ENCODE measurements at places on chromosomes 5 and 9.

GRCh38 chr9:104871961-104872527 is 55.9 kb downstream of the ABCA1 start:
- DNase-seq = no peak

DNA sequence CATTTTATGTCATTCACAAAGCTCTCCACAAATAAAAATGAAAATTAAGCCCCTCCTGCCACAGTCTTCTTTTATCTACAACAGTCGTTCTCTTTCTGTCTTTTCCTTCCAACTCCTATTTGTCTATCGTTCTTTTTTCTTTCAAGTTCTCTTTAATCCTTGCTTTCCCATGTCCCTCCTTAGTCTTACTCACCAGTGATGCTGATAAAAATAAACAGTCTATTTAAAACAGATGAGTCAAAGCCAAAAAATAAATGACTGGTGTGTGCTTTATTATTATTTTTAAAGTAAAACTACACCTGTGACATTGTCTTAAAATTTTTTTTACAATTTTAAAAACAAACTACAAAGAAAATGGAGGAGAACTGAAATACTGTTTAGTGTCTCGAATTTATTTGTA is 137.1 kb upstream of the TMEM161B start:
- DNase-seq = no peak

DNA sequence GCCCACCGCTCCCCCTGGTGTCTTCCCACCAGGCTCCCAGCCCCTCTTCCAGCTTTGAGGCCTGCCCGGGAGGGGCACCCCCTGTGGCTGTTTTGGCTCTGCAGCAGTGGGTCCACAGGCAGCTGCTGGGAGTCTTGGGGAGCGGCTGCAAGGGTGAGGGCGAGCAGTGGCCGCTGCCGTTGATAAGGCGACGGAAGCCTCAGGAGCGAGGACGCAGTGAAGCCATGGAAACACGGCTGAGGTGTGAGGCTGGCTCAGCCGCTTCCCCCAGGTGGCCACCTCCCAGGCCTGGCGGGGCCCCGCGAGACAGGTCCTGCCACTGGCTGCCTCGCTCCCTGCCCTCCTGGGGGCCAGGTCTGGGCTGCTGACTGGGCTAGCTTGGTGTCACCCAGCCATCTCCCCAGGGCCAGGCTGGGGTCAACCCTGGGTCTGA is 41.5 kb downstream of the CXXC5 start:
- DNase-seq = no peak

- no peak for DNase-seq
These were observed 276.6 kb upstream of the VLDLR start for GRCh38 chr9:2345013-2345412.

DNA sequence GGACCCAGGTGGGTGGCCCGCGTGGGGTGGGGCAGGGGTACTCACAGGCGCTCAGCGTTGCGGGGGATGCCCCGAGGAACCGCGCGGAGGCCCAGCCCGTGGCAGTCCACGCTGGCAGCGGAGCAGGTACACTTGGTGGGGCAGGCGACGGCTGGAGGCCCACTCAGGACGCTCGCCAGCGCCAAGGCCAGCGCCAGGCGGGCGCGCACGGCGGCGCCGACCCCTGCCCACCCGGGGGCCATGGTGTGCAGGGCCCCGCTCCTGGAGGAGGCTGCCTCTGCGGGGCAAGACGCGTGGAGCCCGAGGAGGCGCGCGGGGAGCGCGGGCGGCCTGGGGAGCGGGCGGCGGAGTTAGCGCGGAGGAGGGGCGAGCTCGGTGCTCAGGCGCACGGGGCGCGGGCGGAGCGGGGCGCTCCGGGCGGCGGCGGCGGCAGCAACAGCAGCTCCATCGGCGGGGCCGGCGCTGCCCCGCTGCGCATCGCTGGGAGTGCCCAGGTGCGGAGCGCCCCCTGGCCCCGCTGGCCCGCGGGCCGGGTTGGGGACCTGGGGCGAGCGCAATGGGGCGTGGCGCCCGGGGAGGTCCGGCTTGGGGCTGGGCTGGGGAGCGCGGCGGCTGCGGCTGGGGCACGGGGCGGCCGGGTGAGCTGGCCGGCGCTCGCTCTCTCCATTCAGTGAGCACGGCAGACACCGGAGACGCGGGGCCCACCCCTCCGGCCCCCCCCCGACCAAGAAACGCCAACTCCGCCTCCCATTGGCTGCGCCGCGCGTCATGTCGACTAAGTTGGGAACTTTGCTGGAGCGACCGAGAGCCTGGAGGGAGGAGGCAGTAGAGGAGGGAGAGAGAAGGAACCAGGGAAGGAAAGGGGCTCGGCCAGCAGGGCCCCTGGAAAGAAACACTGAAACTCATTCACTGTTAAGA is at the start of gene SLIT3:
SLIT3 (minus strand) TSS at position 672 of the 918 bp plus-strand sequence; CDS start at position 242, 430 bp downstream.
- DNase-seq = no peak

DNA sequence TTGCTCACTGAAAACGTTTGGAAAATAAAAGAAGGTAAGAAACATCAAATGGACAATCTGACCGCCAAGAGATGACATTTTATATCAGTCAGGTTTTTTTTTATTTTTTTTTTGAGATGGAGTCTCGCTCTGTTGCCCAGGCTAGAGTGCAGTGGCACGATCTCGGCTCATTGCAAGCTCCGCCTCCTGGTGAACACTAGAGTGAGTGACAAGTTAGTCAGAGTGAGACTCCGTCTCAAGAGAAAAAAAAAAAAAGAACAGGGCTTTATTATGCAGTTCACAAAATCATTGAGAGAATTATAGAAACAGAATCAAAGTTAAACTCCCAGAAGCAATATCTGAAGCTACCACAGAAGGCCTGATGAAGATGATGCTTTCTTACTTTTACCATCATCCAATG is 70.1 kb downstream of the DTWD2 start:
- no peak for DNase-seq

DNA sequence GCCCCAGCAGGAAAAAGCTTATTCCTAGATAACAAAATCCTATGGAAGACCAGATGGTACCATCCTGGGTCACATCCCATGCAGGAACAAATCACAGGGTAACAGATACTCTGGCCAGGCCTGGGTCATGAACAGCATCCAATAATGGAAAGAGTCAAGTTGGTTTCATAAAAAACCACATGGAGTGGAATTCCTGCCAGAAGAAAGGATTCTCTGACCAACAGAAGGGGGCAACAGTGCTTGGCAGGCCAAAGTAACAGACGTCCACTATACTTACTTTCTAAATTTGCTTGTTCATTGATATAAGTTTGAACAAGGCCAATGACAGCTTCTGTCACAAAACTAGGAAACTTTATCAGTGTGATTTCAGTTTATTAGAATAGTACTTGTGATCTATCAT is 273.5 kb downstream of the ARRDC3 start:
- DNase-seq = no peak

- no peak for DNase-seq
These were observed 1.7 kb upstream of the ALDH1A1 start for GRCh38 chr9:72954431-72955125.

All from stimulated activated naive CD8-positive, alpha-beta T cell treated with anti-CD3 and anti-CD28 coated beads, Interleukin-15, amount 100 ng/mL, for 72 hours (primary cell).